ENCODE measurements at places on chromosomes 11 and 22.

DNA sequence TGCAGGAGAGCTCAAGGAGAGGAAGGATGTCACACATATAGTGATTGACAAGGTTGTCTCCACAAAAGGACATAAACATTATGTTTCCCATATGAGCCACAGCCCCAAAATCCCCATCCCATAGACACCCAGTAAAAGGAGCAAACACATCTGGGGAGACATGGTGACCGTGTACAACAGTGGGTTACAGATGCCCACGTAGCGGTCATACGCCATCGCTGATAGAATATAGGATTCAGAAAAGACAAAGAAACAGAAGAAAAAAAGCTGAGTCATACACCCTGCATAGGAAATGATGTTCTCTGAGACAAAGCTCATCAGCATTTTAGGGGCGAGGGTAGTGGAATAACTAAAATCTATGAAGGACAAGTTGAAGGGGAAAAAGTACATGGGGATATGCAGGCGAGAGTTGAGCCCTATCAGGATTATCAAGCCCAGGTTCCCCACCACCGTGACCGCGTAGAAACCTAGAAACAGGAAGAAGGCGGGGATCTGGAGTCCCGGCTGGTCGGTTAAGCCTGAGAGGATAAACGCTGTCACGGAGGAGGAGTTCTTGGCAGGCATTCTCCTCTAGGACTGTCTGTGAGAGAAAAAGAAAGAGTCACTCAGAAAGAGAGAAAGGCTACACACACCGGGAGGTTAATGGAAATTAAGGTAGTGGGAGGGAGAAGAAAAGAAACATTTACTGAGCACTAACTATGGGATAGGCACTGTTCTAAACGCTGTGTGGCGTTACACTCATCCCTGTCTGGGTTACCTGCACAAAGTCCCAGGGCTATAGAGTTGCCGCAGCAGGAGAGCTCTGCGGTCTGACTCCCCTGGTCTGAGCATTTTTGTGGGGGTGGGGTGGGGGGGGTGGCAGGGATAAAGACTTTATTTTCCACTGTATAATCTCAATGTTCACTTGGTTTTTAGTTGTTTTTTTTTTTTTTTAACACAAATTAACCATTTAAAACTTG, 36.1 kb upstream of the OR8B8 start:
- peak; percentile 65 for DNase-seq

- no peak for DNase-seq
Measured at GRCh38 chr11:61579676-61580270, 1.1 kb downstream of the SYT7 start.

GRCh38 chr22:32957200-32957803, 100.9 kb downstream of the SYN3 start:
- no peak for DNase-seq

DNA sequence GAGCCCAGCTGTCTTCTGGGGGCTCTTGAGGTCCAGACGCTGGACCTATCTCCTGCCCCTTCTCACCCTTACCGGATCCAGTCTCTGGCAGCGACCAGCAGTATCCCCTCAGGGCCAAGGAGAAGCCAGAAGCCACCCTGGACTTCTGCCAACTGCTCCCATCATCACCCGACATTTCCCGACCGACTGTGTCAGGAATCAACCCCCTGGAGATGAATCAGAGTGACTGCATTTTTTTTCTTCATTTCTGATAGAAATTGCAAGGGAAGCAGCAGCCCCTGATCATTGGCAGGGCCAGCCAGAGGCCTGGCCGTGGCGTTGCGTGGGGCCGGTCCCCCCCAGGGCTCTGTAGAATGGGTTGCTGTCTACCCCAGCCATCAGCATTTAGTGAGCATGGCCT, 5.2 kb upstream of the LIF start:
- peak; percentile 4 for DNase-seq

DNA sequence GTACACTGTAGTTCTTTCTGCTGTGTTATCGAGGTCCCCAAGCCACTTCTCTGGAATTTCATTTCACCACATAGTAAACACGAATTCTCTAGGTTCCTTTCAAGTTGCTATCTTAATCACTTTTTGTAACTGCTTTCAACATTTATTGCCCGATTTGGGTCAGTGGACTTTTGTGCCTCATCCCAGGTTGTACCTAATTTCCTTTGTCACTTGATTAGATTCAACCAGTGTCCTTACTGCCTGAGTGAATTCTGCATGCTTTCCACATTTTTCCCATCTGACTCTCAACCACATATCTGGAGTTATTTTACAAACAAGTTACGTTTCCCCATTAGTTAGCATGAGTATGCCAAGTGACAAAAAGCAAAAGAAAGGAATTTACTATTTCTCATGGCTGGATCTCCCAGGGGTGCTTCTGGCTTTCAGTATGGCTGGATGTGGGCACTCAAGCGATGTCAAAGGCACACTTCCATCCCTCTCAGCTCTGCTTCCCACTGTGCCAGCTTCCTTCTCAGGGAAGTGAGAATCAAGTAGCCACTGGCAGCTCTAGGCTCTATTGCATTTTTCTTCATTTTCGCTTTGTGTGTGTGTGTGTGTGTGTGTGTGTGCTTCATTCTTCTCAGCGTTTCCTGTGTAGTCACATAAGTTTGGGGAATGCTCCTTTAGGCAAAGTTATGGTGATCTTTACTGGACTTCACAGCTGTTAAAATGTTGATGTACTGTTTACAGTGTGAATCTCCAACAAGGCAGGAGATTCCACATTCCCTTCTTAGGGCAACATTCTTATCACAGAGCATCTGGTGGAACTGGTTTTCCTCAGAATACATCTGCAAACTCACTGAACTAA, 128.9 kb downstream of the DBX1 start:
- DNase-seq = no peak

DNA sequence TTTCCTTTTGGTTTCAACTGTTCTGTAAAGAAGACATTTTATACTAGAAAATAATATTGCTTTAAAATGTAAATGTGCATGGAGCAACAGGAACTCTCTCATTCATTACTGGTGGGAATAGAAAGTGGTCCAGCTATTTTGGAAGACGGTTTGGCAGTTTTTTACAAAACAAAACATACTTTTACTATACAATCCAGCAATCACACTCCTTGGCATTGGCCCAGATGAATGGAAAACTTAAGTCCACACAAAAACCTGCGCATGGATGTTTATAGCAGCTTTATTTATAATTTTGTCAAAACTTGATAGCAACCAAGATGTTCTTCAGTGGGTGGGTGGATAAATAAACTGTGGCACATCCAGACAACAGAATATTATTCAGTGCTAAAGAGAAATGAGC, 49.9 kb upstream of the SEPTIN5 start:
- no peak for DNase-seq

DNA sequence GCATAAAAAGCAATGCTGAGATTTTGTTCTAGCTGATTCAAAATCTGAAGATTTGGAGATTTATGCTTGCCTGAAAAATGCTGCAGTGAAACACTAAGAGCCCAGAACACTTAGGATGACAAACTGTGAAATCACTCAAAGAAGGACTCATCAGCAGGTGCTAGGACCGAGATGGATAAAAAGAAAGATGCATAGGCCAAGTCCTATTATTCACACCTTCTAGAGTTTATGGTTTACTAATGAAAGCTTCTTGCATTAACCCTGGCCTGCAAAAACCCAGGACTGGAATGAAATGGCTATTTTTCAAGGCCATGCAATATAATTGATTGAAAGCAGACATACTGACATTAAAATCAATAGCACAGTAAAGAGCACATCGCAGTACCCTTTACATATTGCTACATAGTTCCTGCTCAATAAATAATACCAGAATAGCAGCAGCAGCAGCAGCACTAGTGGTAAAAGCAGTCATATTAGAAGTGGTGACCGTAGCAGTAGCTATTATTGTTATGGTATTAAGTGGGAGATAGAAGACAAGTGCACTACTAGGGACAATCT, 161.7 kb downstream of the RAB38 start:
- DNase-seq = no peak

- DNase-seq = no peak
Measured at GRCh38 chr22:23836692-23837495, 1.9 kb downstream of the DERL3 start.

DNA sequence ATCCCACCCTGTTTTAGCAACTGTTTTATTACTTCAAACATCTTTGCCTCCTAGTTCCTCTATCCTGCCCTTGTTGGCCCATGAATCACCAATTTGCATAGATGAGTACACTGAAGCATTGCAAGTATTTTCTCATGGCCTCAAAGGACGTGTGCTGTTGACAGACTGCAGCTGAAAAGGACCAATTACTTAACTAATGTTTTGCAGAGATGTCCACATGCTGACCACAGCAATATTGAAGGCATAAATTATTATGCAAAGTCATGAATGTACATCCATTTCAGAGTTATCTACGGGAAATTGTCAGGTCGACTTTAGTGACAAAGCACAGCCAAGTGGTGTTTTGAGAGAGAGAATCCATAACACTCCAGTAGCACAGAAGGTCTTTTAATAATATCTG, 64.8 kb downstream of the CADM1 start:
- DNase-seq = no peak

GRCh38 chr11:1918436-1919315, 827 bp upstream of the TNNT3 start:
- no peak for DNase-seq

GRCh38 chr11:2827792-2828191, 57.8 kb downstream of the CDKN1C start:
- DNase-seq = no peak

DNA sequence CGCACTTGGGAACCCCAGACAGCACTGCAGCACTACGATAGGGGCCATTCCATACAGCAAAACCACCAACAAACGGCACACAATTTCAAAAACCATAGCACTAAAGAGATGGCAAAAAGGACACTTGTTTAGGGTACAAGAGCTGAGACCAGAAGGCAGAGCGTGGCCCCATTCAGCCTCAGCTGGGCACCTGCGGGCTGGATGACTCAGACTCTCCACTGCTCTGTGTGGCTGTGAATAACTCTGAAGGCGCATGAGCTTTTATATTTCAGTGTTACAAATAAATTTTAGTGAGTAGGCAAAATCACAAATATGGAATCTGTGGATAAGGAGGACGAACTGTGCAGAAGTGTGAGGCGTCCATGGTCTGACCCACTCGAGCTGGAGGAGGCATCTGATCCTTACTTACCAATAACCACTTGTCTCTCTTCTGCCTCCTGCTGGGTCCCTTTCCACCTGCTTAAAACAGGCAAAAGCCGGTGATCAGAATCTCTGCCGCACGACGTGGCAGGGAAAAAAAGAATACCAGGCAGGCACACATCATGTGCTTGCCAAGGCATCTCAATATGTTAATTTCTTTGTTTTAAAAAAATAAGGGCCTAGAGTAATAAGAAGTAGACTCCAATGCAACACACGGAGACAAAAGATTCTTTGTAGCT, 325.7 kb downstream of the SHANK2 start:
- no peak for DNase-seq

DNA sequence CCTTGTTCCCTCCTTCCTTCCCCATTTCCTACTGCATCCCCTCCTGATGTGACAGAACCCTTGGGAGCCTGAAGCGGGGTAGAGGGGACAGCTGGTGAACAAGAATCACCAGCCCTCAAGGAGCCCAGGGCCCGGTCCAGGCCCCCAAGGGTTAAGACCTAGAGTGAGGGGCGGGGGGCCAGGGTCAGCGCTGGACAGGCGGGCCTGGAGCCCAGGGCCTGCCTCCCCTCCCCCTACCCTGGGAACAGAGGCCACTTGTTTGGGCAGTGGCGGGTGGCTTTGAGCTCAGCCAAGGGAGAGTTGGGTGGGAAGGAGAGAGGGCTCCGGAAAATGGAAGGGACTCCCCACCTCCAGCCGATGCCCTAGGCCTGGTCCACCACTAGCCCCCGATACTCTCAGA, 2.1 kb downstream of the ARAP1 start:
- no peak for DNase-seq

DNA sequence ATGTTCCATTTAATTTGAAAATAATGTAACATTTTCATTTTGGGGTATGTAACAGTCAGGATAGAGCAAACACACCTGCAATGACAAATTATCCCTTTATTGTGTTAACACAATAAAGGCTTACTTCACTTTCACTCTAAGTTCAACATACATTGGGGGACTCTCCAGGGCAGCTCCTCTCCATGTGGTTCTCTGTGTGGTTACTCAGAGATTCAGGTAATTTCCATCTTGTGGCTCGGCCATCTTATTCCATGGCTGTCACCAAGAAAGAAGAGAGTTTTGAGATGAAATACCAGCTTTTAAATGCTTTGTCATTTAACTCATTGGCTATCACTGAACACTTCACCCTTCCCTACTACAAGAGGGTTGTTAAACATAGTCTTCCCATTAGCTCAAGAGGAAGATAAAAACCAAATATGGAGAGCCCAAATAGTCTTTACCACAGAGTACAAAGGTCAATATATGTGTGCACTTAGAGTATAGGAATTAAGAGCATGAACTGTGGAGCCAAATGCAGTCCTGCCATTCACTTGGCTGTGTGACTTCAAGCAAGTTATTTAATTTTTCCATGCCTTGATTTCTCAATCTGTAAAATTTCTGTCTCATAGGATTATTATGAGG, 10.6 kb upstream of the TPH1 start:
- no peak for DNase-seq

GRCh38 chr11:78226684-78227680, 38.3 kb downstream of the USP35 start:
- DNase-seq = no peak

DNA sequence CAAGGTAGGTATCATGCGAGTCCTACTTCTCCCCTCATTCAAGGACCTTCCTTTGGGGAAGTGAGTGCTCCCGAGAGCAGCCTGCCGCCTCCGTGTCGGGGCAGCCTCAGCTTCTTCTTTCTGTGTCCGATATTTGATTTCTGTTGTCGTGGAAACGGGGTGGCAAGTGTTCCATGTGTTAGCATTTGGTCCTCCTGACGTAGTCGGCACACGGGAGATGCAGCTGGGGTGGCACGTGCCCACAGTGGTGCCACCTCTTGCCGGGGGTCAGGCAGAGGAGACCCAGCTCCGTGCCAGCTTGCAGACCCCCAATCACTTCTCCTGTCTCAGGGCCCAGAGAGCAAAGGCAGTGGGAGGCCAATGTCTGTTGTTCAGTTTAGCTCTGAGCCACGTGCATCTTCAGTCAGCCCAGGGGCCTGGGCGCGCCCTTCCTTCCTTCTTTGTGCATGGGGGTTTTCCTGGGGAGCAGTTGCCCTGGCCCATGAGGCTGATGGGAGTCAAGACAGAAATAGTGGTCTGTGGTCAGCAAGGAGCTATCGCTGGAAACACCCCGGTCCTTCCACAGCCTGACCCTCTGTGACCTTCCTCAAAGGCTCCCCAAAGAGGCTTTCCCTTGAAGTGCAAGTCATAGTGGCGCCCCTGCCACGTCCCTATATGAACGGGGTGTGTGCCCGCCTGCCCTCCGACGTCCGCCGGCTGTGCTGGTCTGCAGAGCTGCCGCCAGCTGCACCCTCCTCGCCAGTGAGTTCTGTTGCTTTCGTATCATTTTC, 44.5 kb downstream of the PARVB start:
- no peak for DNase-seq

- no peak for DNase-seq
Measured at GRCh38 chr11:30587269-30587812, 1.2 kb upstream of the MPPED2 start.

GRCh38 chr22:50150161-50151129, 20.1 kb upstream of the PANX2 start:
- no peak for DNase-seq

- DNase-seq = no peak
Measured at GRCh38 chr11:35207471-35208403, 68.8 kb downstream of the CD44 start.

Data from NCI-H1105 treated with DMSO at 0.1 percent for 48 hours (cell line).